ENCODE measurements at places on chromosomes 3 and 15.

DNA sequence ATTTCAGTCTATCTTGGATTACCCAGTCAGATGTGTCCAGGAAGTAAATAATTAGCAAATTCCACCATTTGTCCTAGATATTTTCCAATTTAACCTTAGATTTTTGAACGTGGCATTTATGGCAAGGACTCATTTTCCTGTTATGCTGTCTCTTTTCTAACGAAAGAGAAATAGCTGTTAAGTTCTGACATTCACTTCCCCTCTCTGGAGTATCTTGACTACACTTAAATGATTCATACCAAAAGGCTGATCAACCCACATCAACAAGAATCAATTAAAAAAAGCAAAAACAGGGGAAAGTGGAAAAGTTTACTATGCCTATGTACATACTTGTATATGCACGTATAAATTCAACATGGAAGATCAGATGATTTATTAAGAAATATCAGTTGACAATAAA is 149.9 kb downstream of the FRMD5 start:
- no peak for DNase-seq

- no peak for DNase-seq
Observed at GRCh38 chr15:52789601-52790168, 451 bp downstream of the ONECUT1 start.

DNA sequence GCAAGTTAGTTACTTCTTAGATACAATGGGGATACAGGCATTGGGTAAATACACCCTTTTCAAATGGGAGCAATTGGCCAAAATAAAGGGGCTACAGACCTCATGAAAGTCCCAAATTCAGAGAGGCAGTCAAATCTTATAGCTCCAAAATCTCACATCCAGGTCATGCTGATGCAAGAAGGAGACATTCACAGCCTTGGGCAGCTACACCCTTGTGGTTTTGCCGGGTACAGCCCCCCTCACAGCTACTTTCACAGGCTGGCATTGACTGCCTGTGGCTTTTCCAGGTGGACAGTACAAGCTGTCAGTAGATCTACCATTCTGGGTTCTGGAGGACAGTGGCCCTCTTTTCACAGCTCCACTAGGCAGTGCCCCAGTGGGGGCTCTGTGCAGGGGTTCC is 17.5 kb upstream of the PLSCR1 start:
- DNase-seq, result no peak

GRCh38 chr15:80490431-80490990 is 86.3 kb downstream of the ARNT2 start:
- no peak for DNase-seq

- DNase-seq, result no peak
Observed at GRCh38 chr3:64445109-64445943, 220.1 kb upstream of the PRICKLE2 start.

- DNase-seq, result no peak
Observed at GRCh38 chr15:81910355-81911021, 135.3 kb downstream of the MEX3B start.

DNA sequence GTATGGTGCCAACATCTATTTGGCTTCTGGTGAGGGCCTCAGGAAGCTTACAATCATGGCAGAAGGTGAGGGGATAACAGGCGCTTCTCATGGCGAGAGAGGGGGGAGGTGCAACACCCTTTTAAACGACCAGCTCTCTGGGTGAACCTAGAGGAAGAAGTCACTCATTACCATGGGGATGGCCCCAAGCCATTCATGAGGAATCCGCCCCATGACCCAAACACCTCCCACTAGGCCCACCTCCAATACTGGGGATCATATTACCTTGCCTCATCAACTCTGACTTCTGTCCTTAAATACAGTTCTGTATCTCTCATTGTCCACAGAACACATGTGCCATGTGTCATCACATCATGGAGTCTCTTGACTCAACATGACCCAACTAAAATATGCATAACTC is 37.5 kb upstream of the CLRN1 start:
- DNase-seq, result no peak

DNA sequence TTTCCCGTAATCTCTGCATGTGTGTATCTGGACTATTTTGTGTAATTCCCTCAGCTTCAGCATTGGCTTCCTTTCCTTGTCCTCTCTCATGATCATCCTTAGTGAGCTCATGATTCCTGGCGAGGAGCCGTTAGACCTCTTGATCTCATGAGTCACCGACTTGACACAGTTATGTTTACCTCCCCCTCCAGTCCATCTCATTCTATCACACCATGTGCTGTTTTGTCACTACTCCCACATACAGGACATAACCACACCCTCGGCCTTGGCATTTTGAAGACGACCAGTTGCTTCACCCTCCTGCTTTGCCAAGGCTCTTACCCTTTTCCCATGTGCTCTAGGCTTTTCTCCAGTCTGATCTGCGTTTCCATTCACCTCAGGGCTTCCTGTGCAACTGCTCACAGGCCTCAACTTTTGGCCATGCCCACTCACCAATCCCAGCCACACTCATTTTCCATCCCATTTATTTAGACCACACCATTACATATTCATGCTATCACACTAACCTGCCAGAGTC is 41.5 kb downstream of the CP start:
- DNase-seq, result no peak

DNA sequence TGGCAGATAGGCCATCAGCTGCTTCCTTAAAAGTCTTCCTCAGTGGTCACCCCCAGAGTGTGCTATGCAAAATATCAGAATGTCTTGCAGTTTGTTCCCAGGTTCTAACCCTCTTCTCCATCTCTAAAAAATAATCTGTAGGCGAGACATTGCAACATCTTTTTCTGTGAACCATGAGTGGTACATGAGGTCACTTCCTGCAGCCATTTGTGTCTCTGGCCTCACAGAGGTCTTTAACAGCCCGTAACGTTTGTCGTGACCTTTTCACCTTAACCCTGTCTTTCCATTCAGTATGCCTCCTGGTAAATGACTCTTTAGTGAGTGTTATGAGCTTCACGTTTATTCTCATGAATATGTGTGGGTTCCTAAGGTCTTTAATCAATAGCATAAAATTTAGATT is 145.4 kb downstream of the KLHL25 start:
- no peak for DNase-seq

GRCh38 chr3:463252-464192 is 267.0 kb downstream of the CHL1 start:
- DNase-seq, result no peak

DNA sequence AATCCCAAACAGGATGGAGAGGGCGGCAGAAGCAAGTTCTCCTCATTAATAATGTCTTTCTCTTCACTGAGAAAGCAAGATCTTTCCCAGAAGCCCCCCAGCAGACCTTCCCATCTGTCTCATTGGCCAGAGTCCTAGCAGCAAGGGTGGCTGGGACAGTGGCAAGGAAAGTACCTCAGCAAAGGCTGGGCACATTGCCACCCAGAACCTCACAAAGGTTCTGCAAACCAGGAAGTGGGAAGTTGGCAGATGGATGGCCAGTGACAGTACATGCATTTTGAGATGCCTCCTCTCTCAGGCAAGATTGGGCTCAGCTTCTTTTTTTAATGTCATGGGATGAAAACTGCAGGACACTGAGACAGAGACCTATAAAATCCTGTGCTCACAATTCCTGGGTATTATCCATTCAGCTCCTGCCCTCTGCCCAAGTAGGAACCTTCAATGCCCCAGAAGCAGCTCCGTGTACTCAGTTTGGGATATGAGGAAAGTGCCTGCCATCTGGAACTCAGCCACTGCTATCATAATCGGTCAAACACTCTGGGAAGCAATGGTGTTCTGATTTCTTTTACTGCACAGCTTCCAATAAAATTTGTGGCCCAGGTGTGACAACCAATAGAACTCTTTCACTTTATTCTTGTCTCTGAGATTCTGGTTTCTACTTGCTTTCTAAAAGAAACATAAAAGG is 25.5 kb downstream of the DPH3 start:
- no peak for DNase-seq

DNA sequence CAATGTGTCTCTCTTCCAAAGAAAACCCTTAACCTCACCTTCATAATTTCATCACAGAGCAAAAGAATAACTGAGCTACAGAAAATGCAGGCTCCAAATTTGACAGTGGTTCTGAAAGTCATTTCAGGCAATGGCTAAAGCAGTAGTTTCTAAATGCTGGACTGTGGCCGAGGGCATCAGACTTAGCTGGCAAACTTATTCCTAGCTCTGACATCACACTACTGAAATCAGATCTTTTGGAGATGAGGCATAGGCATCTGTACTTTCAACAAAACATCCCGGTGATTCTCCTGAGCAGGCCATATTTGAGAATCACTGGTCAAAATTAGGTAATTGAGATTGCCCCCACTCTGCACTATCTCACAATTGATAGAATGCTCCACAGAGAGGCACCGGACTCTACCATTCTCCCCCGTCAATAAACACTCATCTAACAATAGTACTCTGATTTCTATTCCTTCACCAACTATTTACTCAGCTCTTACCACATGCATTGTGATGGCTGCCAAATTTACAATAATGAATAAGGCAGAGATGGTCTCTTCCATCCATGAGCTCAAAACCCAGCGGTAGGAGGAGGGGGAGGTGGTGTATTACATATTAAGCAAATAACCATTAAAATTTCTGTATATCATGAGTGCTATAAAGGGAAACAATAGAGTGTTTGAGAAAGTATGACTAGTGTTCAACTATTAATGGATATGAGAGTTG is 57.3 kb upstream of the SPRED1 start:
- DNase-seq, result no peak

DNA sequence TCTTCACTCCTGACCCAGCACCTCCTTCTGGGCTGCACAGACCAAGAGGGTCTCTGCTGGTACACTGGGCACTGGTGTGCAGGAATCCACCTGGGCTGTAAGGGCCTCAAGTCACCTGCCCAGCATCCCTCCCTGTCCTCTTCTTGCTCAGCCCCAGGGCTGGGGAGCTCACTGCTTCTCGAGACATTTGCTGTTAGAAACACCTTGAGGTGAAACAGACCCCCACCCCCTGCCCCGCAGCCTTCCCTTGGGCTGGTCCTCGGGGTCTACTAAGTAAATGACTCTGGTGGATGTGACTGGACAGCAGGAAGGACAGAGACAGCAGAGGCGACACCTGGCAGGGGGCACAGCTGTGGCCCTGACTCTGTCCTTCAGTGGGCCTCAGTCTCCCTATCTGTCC is 29.1 kb downstream of the LOXL1 start:
- DNase-seq, result no peak

- no peak for DNase-seq
Observed at GRCh38 chr3:186185194-186185787, 76.4 kb upstream of the ETV5 start.

- no peak for DNase-seq
Observed at GRCh38 chr3:58627941-58628340, 38.6 kb downstream of the FAM3D start.

DNA sequence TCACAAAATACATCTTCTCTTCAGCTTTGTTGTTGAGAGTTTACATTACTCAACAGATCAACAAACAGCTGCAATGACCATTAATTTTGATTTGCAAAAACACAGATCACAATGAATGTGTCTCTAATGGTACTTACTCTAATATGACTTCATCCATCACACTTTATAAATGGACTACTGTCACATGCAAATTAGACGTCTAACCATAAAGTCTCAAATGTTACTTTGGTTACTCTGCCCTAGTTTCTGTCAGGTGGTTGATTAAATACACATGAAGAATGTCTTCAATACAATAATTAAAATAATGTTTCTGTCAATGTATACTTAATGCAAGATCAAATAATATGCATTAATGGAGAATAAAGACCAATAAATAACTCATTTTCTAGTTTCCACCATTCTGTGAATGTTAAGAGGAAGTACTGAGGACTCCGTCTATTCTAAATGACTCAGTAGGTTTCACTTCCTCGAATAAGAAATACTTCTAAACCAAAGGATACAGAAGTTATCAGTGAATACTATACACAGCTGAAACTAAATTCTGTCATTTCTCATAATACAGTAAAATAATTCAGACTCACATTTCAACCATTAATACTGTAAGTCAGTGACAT is 145.8 kb downstream of the CBLB start:
- DNase-seq, result no peak

DNA sequence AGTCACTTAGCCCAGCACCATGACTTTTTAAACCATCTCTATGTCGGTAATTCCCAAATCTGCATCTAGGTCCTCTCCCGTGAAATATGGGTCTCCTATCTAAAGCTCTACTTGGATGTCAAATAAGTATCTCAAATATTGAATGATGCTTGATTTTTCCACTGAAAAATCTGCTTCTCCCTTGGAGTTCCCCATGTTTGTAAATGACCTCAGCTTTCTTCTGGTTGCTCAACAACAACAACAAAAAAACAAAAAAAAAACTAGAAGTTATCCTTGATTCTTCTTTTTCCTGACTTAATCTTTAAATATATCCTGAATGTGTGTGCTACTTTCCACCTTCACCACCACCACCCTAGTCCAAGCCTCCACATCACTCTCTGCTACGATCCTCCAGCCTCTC is 307.5 kb upstream of the UBE2E2 start:
- no peak for DNase-seq

DNA sequence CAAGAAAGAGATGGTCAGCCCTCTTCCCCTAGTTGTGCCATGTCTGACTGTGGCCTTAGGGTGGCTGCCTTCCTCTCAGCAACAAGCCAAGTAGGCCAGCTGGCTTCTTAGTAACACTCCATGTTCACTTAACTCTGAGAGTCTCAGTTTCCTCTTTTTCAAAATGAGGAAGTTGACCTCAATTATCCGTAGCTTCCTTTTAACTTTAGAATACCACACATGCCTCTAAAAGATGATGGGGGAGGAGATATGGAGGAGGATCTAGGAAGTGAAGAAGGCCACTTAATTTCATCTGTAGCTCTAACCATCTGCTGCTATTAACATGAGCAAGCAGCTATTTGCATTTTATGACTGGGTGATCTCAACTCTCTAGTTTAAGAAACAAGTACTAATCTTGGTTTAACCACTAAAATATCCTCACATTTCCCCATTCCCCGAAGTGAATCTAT is 32.9 kb downstream of the CD200R1L start:
- no peak for DNase-seq

DNA sequence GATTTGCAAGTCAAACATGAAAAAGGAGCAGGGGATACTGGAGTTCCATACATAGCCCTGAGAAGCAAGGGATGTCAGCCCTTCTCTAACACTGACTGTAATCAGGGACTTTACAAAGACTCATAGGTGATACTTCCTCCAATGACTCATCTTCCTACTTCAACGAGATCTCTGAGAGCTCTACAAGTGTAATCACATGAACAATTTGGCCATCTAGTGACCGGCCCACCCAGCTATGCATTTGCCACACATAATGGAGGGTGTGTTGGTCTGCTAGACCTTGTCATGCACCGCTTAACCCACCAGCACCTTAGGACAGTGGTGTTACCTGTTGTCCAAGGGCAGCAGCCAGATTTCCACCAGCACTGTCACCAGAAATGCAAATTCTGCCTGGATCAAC is 75.3 kb downstream of the NCEH1 start:
- DNase-seq, result no peak

- DNase-seq, result peak; percentile 18
Observed at GRCh38 chr15:58070801-58071418, 5.4 kb upstream of the ALDH1A2 start.
